ELR (cell line): ENCODE measurements at places on chromosomes 1 and 21.

DNA sequence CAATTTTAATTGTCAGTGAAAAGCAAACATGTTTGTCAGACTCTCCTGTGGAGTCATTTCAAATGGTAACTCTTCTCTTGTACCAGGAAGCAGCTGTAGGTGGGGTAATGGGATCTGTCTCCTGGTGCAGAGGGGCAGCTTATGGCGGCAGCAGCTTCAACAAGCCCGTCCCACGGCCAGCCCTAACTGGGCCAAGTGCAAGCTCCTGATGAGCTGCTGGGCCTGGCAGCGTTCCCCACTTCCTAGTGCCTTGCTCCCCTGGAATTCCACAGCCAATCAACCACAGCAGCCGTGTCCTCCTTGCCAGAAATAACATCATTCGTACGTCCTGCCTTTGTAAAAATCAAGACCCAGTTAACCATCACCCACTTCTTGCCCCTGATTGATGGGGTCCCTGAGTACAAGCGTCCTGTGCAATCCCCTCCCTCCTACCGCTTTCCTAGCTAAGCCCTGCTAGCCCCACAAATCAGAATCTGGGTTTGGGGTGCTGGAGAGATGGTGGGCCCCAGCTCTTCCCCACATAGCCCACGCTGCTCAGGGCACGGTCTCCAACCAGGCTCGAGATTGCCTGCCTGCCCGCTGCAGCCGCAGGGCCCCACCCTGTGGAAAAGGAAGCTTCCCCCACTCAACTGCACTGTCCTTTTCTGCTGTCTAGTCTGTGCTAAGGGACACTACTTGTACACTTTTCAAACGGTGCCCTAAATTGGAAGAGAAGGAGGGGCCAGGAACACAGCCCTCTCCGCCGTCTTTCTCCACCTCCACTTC lies 61.2 kb downstream of the TOR1AIP2 start:
- no peak for DNase-seq

DNA sequence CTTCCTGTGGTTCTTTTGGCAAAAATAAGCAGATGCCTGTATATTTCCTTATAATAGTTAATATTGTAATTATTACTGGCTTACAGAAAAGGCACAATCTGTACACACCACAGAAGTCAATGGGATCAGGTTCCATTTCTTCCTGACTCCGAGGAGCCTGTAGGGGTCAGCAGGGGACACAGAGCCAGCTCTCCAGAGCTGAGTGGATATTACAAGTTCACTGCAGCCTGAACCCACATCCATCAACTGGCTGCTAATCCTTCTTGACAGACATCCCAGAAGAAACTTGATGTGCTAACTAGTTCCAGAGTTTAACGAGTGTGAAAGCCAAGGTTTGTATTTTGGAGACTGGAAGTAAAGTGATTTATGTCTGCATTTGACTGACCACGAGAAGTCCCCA lies 203.8 kb downstream of the LMX1A start:
- no peak for DNase-seq

DNA sequence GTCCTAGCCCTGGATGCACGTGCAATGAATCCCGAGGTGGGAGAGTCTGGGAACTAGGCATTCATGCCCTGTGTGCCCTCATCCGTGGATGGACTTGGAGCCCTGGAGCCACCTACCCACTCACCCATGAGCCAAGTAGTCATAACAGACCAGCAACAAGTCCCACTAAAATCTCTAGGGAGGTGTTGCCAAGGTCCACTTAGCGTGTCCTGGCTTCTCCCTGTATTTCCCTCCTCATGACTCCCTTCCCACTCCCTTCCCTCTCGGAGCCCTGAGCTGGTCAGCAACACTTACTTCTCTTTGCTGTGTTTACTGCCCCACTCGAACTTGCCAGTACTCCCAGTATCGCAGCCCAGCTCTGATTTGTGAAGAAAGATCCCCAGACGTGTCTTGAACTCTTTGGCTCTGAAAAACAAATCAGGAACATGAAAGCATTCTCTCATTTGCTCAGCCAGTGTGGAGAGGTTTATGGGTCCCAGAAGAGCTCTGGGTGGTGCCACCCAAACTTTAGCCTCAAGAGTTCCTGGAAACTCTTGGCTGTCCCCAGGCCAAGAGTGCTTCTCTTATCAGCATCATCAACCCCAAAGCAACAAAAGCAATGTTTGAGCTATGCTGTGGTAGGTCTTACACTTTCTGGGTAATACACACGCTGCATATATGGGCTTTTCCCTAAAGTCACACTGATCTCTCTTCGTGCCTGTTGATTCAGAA lies 1.1 kb downstream of the RGS16 start:
- no peak for DNase-seq

DNA sequence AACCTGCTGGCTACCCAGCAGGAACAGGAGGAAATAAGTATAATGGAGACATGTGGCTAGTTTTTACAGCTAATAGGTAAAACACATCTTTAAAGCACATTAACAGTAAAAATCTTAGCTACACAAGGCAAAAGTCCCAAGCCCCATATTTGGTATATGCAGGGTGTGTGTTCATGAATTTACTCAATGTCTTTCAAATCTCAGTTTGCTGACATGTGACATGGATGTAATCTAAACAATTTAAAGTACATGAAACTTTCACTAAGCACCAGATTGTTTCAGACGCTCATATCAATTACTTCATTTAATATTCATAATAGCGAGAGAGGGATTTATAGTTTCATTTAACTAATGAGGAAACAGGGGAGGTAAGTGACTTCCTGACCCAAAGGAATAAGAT lies 3.9 kb downstream of the TACSTD2 start:
- no peak for DNase-seq

DNA sequence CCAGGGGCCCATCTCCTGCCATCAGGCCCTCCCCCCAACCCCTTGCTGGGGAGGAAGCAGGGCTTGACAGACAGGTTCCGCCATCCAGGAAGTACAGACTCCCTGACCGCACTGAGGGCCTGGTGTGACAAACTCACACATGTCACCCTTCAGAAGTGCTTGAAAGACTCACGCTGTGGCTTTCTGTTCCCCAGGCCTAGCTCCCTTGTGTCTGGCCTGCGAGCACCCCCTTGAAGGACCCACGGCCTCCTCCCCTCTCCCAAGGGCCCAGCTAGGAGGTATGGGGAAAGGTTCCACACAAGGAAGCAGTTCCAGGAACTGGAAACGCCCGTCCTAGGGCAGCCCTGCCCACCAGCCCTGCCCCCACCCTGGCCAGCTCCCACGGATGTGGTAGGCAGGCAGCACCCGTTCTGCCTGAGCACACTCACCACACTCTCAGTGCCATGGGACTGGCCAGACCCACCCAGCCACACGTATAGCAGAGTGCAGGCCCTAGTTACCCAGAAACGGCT lies 26.7 kb downstream of the SLC2A1 start:
- no peak for DNase-seq

DNA sequence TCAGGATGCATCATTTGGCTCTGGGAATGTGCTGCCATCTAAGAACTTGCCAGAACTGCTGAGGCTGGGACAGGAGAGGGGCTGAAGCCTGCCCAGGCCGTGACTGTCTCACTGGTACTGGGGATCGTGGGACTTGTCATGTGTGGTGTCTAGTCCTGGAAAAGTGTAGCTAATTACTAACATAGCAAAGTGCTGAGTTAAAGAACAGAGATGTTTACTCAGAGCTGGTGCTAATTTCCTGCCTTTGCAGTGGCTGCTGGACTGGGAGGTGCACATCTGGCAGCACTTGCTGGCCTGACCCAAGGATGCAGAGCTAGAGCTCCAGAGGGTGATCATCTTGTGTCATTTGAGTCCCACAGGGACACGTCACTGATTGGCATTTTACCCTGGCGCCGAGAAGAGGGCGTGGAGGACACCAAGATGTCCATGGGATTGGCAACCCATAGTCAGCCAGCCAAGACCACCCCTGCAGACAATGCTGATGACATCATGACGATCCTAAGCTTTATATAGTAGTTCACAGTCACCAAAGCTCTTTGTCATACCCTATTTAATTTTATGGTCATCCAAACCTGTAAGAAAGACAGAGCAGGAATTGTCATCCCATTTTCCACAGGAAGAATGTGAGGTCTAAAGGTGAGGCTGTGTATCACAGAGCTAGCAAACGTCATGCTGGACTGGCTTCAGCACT lies 110.1 kb upstream of the SLC44A3 start:
- peak; percentile 70 for DNase-seq

- DNase-seq = no peak
Observed at GRCh38 chr1:76843821-76844464, 23.3 kb upstream of the ST6GALNAC5 start.

DNA sequence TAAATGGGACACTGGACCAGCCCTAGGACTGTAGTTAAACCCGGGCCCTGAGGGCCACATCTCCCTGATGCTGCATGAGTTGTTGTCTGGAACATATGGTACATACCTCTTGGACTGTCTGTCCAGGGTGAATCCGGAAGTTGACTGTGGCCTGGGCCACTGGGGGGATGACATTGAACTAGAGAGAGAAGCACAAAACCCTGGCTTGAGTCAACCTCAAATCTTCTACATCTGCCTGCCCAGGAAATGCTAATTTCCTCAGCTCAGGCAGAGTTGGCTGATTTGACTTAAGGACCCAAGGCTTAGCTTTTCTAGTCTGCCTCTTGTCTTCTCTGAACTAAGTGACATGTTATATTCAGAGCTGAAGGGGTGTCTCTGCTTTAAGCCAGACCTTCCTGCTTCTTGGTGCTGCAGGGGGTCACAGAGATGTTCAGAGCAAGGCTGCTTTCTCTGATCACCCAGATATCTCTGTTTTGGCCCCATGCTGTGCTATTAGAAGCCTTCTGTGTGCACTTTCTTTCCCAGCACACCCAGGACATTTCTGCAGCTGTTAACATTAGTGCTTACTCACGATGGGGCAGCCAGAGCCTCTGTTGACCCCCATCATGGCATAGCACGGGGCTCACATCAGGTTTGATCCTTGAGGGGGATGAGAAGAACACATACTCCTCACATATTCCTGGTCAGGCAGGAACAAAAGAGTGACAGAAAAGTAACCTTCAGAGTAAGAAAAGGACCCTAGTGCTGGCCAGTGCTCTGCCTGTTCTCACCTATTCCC lies 9.6 kb downstream of the PM20D1 start:
- DNase-seq = no peak

GRCh38 chr21:36641886-36642285 lies 57.0 kb upstream of the SIM2 start:
- no peak for DNase-seq

GRCh38 chr1:224459966-224460365 lies 25.4 kb upstream of the WDR26 start:
- no peak for DNase-seq

GRCh38 chr1:108961198-108961597 lies 2.1 kb downstream of the CLCC1 start:
- no peak for DNase-seq

DNA sequence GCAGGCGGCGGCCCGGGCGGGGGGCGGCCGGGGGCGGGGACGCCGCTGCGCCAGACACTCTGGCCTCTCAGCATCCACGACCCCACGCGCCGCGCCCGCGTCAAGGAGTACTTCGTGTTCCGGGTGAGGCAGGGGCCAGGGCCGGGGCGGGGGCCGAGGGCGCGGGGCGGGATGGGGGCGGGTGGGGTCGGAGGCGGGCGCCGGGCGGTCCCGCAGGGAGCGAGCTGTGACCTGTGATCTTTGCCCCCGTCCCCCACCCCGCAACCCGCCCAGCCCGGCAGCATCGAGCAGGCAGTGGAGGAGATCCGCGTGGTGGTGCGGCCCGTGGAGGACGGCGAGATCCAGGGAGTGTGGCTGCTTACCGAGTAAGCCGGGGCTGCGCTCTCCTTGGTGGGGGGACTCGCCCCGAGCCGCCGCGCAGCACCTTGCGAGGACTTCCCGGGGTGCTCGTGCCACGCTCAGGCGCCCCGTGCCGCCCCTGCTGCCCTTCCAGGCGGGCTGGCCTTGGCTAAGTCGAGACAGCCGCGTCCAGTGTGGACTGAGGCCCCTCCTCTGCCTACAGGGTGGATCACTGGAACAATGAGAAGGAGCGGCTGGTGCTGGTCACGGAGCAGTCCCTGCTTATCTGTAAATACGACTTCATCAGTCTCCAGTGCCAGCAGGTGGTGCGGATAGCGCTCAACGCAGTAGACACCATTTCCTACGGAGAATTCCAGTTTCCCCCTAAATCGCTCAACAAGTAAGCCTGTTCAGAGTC lies 514 bp downstream of the TPRG1L start:
- DNase-seq = peak; percentile 36
